ENCODE measurements at places on chromosomes 3 and 15. TPM values are rescaled to one million over a fixed set of nuclear protein-coding genes. Genes with fewer than 3 reads are reported as not detected.

DNA sequence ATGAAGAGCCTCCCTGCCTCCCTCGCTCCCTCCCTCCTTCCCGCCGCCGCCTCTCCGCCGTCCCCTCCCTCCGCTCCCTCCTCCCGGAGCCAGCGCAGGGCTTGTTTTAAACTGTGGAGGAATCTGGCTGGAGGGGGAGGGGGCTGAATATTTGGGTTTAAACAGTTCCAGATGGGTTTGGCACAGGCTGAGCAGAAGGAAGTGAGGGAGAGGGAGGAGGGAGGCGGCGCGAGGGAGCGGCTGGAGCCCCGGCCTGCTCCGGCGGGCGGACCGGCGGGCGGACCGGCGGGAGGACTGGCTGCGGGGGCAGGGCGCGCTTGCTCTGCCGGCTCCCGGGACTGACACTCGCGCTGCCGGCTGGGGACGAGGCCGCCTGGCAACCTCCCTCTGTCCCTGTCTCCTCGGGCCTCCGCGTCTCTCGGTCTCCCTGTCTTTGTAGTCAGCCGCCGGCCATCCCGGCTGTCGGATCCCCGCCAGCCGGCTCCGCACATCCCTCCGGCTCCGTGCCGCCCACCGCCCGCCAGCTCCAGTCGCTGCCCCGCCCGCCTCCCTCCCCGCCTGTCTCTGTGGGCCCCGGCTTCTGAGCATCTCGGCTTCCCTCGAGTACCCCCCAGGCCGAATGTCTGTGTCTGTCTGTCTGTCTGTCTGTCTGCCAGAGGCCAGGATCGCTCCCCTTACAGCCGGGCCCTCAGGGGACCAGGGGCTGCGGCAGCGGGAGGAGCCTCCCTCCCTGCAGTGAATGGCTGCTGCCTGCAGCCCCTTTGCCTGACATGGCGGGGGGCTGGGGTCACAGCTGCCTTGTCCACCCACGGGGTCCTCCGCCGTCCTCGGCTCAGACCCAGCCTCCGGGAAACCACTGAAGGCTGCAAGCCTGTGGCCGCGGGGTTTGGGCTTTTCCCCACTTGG, 7.6 kb downstream of the EPHB3 start:
- peak; percentile 19 for DNase-seq

DNA sequence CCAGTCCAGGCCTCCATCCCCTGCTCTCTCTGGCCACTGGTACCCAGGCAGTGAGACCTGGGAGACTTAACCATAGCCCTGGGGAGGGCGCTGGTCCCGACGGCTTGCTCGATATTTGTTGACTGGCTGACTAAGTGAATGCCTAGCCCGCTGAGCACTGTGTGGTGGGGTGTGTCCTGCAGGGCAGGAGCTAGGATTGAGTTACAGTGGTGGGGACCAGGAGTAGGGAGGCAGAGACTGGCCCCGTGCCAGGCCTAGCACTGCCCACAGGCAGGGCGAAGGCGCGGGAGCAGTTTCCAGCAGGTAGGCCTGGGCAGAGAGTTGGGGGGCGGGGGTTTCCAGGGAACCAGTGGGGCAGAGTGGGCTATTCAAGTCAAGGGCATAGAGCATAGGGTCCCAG, at the start of gene VILL:
Gene VILL (plus strand): TSS at position 260 of the 400 bp plus-strand sequence. CDS start 2,887 bp downstream, outside the sequence.
- DNase-seq: no peak

GOLGA8M gene
- 0.22 TPM for total RNA-seq

- DNase-seq: no peak
Observed at GRCh38 chr3:45317710-45318109, 70.7 kb upstream of the LARS2 start.

DNA sequence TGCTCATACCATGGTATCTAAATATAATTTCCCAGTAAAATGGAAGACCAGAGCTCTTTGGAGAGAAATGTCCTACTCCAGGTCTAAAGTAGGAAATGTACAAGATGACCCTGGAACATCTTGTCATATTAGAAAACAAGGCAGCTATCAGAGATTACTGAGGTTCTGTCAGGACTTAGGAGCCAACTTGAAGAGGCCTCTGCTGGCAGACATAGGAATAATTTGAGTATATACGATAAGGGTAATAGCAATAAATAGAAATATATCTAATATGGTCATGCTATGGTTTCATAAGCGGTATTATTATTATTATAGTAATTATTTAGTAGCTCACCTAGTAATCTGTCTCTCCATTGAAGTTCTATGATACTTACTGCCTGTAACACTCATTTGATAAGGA, 224.2 kb downstream of the SOX2 start:
- no peak for DNase-seq

GRCh38 chr3:47024932-47025331, 45.5 kb downstream of the NBEAL2 start:
- DNase-seq: no peak

DNA sequence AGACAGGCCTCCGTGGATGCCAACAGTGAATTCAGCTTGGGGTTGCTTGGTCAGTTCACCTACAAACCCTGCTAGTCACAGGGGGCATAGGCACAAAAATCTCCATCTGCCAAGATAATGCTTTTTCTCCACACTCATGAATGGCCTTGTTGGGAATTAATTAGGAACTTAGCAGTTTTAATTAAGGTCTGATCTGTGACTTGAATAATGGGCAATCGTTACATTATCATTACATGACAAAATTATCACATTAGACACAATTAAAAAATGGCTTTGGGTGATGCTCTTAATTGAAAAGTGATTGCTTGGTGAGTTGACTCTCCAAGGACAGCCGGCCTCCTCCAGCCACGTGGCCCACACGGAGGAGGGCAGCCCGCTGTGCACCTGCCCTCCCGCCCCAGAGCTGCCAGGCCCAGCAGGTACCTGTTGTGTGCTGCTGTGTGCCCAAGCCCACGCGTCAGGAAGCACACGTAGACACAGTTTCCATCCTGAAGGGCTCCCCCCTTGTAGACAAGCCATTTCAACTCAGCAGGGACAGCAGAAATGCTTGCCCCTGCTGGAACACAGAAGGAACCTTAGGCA, 274.2 kb downstream of the OCA2 start:
- DNase-seq: no peak

LZTFL1 gene
- total RNA-seq: 5.8 TPM

ABI3BP gene
- 7.7 TPM for total RNA-seq
